ENCODE measurements at places on chromosomes 12 and 14. TPM values are rescaled to one million over a fixed set of nuclear protein-coding genes. Genes with fewer than 3 reads are reported as not detected.
A peak's percentile ranks its signal among the peaks of the same experiment; 100 is the strongest.

DNA sequence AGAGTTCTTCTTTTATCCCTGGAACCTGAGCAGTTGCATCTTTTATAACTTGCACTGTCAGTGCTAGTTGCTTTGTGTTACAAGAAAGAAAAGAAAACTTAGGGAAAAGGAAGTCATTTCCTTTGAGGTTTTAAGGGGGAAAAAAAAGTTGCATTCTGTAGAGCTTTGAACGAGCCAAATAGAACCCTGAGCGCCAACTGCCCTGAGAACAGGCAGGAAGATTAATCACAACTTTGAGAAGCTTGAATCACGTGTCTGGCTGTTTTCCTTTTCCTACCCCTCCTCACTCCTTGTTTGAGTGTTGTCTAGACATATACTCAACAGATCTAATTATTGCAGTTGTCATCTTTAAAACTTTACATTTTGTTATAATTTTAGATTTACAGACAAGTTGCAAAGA lies 12.5 kb downstream of the PCNX1 start:
- no peak for DNase-seq

DNA sequence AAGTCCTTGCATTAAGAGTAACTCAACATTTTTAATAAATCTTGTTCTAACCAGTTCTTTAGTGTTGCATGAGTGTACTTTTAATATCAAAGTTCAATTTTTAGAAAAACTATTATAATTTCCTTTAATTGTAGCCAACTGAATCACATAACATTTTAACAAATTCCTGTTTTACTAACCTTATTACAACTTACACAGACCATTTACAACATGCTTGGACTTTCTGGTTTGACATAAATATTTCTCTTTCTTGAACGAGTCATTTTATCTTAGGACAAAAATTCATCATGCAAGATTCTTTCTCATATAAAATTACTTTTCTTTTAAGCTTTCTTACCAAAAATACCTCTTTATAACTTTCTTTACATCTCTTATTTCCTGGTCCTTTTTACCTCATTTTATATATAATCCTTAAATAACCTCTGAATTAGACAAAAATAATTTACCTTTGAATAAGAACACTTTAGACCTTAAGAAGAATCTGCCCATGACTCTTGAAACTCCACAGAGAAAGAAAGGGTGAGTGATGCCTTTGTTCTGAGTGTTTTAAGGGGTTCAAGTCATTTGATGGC lies 3.9 kb downstream of the SLCO1A2 start:
- no peak for DNase-seq

DNA sequence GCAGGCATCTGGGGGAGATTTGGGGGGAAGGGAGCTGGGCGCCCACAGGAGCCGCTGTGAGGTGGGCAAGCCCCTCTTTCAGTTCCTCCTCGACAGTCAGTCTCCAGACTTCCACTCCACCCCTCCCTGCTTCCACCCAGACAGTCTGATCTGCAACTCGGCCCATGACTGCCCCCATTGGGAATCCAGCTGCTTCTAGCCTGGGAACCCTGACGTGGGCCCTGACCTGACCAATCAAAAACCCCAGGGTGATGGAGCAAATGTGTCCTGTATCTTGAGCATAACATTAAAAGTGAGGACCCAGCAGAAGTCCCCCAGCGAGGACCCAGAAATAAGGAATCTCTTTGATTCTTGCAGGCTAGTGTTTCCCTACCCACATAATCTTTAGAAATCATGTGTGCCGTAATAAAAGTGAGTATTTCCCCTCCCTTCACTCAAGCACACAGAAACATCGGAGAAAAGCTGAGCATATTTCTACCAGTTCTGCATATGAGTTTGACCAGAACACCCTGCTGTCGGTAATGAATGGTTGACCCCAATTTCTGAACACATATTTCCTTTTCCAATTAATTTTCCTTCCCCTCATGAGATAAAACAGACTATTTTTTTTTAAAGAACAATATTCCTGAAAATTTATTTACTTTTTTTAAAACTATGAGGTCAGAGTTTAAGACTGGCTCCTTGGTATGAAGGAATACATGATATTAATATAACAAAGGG lies 6.4 kb downstream of the SSH1 start:
- peak; percentile 83 for DNase-seq

The TAC3 gene
- not detected for total RNA-seq

The TC2N gene
- total RNA-seq = 126 TPM

All from aorta (tissue), 5 donors.